ENCODE measurements at places on chromosomes 16 and 17. TPM values are rescaled to one million over a fixed set of nuclear protein-coding genes. Genes with fewer than 3 reads are reported as not detected.

MSLN gene
- total RNA-seq, result not detected

PLEKHG4 gene
- total RNA-seq, result 0.98 TPM

OGFOD1 gene
- 27.0 TPM for total RNA-seq

YPEL2 gene
- total RNA-seq, result 7.4 TPM

CCDC154 gene
- total RNA-seq, result 0.49 TPM

FBXW10 gene
- 0.25 TPM for total RNA-seq

TBC1D3H gene
- total RNA-seq, result not detected

CACNG1 gene
- 0.25 TPM for total RNA-seq

CA7 gene
- not detected for total RNA-seq

FOXF1 gene
- 0.49 TPM for total RNA-seq

ABI3 gene
- 0.25 TPM for total RNA-seq

HEXIM1 gene
- total RNA-seq, result 8.1 TPM

HSD17B1 gene
- 0.98 TPM for total RNA-seq

KRTAP3-2 gene
- not detected for total RNA-seq

CCL8 gene
- 0.25 TPM for total RNA-seq

CFAP119 gene
- 1.7 TPM for total RNA-seq

STH gene
- total RNA-seq, result 2.5 TPM

SLC38A8 gene
- total RNA-seq, result not detected

WDR90 gene
- total RNA-seq, result 10.8 TPM

MEOX1 gene
- total RNA-seq, result 0.25 TPM

PRR29 gene
- total RNA-seq, result 1.5 TPM

UNC45B gene
- not detected for total RNA-seq

TBC1D3G gene
- total RNA-seq, result 0.74 TPM

SEC14L5 gene
- 0.49 TPM for total RNA-seq

NAGS gene
- total RNA-seq, result 0.25 TPM

MT1E gene
- 5.4 TPM for total RNA-seq
